Aorta (tissue), 5 donors: ENCODE measurements at places on chromosomes 12 and 14. TPM values are rescaled to one million over a fixed set of nuclear protein-coding genes. Genes with fewer than 3 reads are reported as not detected.

Gene CARMIL3
- 0.24 TPM for total RNA-seq

Gene PEX5
- total RNA-seq = 45.6 TPM

Gene PSEN1
- total RNA-seq = 44.4 TPM

Gene OVCH1
- 1.5 TPM for total RNA-seq

Gene RNASE7
- not detected for total RNA-seq

Gene P2RX7
- total RNA-seq = 3.9 TPM

Gene SLC10A1
- not detected for total RNA-seq

Gene NAA30
- total RNA-seq = 16.2 TPM

Gene FGF23
- total RNA-seq = not detected

Gene RIPK3
- total RNA-seq = 8.0 TPM

Gene TULP3
- total RNA-seq = 35.0 TPM

Gene TAS2R42
- not detected for total RNA-seq

Gene EIF2S3B
- 0.69 TPM for total RNA-seq

Gene SERPINA3
- total RNA-seq = 220 TPM

Gene GPR137C
- total RNA-seq = 0.62 TPM

Gene KRT6A
- not detected for total RNA-seq

Gene PMCH
- total RNA-seq = not detected

Gene FOXM1
- 1.6 TPM for total RNA-seq

Gene IFT43
- 44.3 TPM for total RNA-seq

Gene SLCO1B3
- 0.13 TPM for total RNA-seq

Gene PLEKHD1
- 0.26 TPM for total RNA-seq

Gene SERPINA10
- total RNA-seq = not detected

Gene GMFB
- total RNA-seq = 40.2 TPM

Gene DNAL1
- 17.2 TPM for total RNA-seq

Gene PROX2
- not detected for total RNA-seq
